ENCODE measurements at places on chromosomes 3 and 15.
A peak's percentile ranks its signal among the peaks of the same experiment; 100 is the strongest.

DNA sequence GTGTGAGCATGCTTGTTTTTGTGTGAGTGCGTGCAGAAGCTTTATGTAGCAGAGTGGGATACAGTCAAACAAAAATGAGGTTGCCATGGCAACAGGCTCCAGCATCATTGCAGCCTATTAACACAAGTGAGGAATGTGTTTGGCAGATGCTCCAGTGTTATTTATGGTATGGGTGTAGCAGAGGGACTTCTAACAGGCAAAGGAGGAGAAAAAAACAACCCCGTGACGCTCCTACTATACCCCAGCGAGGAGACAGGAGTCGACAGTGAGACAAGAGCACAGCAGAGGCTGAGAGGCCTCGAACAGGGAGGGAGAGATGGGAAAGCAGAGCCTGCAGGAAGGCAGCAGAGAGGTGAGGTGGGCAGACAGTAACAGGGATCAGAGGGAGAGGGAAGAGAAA lies 4.9 kb downstream of the ADCY5 start:
- no peak for DNase-seq

DNA sequence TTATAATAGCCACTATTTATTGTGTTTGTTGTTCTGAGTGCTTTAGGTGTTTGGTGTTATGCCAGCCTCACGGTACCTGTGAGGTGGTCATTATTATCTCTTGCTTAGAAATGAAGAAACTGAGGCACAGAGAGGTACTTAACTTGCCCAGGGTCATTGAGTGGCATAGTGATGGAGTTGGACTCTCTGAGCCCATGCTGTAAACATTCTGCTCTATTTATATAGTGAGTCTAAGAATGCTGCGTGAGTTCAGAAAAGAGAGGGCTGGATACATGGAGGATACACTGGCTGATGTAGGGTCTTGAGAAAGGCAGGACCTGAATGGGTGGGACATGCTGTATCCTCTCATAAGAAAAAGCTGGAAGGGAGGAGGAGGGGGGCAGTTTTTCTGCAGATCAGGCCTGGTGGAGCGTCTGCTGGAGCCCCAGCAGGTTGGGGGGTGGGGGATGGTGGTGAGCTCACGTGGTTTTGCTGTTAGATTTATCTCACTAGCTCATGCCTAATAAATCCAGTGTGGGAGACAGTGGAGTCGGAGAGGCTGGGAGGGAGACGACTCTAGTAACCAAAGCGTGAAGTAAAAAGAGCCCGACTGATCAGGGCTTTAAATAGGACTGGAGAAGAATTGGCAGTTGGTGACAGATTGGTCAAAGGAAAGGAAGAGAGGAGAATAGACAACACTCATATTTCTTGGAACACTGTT lies 16.0 kb downstream of the MED12L start:
- DNase-seq, result no peak

DNA sequence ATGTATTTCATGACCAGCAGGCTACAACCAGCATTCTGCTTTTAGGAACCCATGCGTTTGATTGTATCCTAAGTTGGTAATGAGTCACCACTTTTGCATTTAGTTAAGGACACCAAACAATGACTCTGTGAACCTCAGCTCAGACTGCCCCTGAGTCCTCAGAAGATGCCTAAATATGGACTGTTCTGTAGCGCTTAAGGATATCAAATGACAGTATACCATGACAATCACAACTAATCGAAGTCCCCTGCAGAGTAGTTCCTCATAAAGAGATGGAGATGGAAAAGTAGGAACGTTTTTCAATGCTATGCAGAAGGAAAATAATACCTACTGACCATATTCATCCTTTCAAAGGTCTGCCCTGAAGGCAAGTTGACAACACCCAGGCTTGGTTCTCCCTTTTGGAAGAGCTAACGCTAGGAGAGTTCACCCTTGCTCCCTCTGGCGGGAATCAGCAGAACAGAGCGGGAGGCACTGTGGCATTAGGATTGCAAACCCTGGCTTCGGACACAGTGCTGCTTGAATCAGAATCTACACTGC lies 508.6 kb downstream of the FHIT start:
- DNase-seq, result no peak

GRCh38 chr3:105933871-105934270 lies 65.1 kb upstream of the CBLB start:
- no peak for DNase-seq

DNA sequence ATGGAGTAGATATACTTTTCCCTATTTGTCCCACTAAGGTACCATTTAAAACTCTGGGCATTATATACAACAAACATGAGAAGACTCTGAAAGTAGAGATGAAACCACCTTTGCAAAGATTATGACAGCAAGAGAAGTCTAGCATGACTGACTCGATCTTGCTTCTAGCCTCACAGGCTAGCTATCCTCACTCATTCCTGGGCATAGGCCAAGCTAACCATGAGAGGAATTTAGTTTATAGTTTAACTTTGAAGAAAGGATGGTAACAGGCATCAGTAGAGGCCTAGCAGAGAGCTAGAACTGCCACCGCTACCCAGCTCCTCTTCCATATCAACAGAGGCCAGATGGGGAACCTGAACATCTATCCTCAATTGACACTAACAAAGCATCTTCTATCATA lies 63.5 kb upstream of the FSIP1 start:
- no peak for DNase-seq

- DNase-seq, result no peak
These were observed 2.4 kb downstream of the TSC22D2 start for GRCh38 chr3:150410311-150411105.

DNA sequence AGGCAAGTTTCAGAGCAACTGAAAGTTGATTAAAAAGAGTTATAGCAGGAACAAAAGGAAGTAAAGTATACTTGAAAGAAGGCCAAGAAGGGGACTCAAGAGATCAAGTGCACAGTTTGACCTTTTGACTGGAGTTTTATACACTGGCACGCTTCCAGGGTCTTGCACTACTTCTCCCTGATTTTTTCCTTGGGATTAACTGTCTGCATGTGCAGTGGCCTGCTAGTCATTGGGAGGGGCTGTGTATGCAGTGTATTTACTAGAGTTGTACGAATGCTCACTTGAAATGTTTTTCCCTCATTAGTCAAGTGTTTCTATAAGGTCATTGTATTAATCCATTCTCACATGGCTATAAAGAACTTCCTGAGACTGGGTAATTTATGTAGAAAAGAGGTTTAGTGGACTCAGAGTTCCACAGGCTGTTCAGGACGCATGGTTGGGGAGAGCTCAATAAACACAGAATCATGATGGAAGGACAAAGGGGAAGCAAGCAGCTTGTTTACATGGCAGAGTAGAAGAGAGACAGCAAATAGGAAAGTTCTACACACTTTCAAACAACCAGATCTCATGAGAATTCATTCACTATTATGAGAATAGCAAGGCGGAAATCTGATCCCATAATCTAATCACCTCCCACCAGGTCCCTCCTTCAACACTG lies 571.8 kb downstream of the ZPLD1 start:
- no peak for DNase-seq

- no peak for DNase-seq
These were observed 29.1 kb downstream of the SEMA3G start for GRCh38 chr3:52415800-52416199.

DNA sequence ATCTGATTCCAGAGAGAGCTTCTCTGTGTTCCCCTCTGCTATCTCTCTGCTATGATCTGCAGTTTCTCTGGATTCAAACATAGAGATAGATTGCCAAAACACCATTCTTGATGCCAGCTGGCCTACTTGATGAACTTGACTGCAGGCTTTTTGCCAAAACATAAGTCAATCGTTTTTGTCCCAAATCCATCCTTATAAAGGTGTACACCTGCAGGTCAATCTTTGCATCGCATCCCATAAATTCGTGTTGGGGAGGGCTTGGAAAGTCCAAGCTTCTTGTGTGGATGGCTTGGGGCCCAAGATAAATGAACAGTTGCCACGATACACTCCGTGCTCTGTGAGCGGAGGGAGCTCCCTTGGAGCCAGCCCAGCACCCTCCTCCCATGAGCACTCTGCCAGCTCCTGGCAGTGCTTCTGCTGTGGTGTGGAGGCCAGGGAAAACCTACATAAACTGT lies 2.7 kb downstream of the CERS3 start:
- DNase-seq, result no peak

DNA sequence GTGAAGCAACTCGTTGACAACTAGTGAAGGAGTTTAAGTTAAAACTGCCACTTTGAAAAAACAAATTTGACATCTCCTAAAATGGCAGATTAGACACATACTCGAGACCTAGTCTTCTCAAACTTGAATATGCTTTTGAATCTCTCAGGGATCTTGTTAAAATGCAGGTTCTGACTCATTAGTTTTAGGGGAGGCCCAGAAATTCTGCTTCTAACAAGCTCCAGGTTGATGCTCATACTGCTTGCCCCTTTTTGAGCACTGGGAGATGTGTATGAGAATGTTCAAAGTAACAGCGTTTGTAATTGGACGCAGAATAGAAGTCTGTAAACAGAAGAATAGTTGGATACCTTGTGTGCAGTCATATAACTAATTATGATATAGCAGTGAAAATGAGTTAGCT lies 1.6 kb downstream of the C3orf38 start:
- no peak for DNase-seq

DNA sequence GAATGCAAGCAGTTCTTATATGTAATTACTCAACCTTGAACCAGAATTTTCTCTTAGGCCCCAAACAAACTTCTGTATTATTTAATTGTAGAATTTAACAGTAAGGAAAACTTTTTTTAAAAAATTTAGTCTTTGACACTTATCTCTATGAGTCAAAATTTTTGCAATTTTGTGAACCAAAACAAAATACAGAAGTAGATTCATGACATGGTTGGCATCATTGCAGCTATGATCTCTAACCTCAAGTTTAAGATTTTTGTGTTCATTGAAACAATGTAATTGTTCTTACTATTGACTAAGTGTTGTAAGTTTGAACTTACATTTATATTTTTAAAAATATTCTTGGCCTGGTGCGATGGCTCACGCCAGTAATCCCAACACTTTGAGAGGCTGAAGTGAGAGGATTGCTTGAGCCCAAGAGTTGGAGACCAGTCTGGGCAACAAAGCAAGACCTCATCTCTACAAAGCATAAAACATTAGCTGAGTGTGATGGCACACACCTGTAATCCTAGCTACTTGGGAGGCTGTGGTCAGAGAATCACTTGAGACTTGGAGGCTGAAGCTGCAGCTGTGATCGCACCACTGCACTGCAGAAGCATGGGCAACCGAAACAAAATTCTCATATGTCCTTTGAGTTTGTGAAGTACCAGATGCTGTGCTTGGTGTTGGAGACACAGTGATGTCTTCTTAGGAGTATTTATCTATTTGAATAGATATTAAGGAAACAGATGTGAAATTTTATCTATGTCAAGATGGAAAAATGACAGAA lies 39.7 kb downstream of the STT3B start:
- DNase-seq, result no peak

GRCh38 chr3:188389711-188390342 lies 235.9 kb downstream of the LPP start:
- peak; percentile 52 for DNase-seq

- DNase-seq, result no peak
These were observed 369.3 kb upstream of the TRIM42 start for GRCh38 chr3:140308535-140308934.

DNA sequence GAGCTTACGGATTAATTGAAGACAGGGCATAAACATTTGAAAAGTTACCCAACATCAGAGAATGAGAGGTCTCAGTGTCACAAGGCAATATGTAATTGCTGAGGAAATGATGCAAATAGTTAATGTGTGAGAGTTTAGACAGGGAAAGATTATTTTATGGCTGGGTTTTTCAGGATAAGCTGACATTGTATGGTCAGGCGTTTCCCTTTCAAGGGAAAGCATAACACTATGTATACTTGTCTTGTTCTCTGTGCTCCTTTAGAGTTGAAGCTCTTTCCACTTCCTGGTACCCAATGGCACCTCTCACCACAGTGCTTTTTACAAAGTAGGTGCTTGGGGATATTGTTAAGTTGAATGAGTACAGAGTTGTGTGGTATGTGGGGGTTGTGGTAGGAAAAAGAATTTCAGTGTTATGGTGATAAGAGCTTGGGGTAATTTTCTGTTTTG lies 19.9 kb downstream of the IQGAP1 start:
- DNase-seq, result no peak

DNA sequence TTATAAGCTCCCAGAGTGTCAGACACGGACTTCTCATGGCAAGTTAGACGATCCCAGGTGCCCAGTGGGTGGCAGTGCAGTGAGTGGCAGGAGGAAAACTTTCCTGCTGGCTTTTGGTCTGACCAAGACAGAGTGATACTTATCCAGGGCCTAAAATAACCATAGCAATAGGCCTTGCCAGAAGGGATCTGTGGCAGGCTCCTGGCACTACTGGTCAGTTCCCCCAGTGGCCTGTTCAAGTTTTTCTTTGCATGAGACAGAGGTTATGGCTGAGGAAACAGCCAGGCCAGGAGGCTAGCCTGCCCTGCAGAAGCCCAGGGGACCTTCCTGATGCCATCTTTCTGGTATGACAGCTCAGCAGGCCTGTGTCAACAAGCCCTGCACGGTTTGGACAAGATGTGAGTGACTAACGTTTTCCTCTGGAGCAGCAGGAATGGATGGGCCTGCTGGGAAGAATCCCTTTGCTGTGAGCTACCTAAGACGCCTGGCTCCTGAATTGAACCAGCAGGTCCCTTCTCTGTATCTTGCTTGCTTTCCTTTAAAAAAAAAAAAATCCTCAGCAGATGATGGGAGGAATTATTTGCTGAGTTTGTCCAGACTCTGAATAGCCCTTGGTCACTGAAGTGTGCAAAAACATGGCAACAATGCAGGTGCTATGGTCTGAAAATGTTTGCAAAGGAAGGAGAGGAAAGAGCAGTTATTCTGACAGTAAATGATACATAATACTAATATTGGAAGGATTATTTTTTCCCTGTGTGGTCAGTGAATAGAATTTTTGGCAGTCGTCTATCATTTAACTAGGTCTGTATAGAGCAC lies 18.0 kb downstream of the SCG5 start:
- no peak for DNase-seq

GRCh38 chr3:56862352-56863062 lies 60.8 kb upstream of the ARHGEF3 start:
- no peak for DNase-seq

DNA sequence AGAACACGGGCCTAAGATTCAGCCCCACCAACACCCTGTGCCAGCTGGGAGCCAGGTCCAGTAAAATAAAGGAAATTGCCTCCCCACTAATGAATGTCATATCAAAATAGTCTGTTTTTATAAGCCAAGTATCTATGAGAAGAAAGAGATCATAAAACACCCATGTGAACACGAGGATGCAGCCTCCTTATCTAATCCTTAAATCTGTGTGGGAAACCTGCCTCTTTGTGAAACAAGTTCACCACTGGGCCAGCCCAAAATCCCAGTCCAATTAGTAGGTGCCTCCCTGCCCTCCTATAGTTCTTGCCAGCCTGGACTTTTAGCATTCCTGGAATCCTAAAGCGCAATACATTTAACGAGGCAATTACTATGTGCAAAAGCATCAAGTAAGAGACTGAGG lies 42.0 kb downstream of the SCAPER start:
- no peak for DNase-seq

- no peak for DNase-seq
These were observed 19.0 kb downstream of the SMAD6 start for GRCh38 chr15:66721020-66721419.

All from SIG-M5 (cell line).